ENCODE measurements at places on chromosomes 7 and 10. TPM values are rescaled to one million over a fixed set of nuclear protein-coding genes. Genes with fewer than 3 reads are reported as not detected.

DNA sequence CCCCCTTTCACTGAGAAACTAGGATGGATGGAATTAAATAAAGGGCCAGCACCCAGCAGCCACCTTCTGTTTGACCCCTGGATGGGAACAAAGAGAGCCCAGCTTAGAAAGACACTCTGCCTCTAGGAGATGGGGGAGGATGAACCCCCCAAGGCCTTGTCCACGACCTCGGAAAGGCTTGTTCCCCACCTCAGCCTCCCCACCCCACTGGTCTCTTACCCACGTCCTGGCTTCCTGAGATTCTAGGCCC lies 9.7 kb downstream of the ITPRIP start:
- H3K4me1 ChIP-seq = peaks cover 32% of the 10 kb centered on the region
- no peak for DNase-seq
- no peak overlapping the region for H3K27ac ChIP-seq
- H3K4me3 ChIP-seq = no peak overlapping the region
- no peaks in the 10 kb centered on the region for H3K36me3 ChIP-seq

DNA sequence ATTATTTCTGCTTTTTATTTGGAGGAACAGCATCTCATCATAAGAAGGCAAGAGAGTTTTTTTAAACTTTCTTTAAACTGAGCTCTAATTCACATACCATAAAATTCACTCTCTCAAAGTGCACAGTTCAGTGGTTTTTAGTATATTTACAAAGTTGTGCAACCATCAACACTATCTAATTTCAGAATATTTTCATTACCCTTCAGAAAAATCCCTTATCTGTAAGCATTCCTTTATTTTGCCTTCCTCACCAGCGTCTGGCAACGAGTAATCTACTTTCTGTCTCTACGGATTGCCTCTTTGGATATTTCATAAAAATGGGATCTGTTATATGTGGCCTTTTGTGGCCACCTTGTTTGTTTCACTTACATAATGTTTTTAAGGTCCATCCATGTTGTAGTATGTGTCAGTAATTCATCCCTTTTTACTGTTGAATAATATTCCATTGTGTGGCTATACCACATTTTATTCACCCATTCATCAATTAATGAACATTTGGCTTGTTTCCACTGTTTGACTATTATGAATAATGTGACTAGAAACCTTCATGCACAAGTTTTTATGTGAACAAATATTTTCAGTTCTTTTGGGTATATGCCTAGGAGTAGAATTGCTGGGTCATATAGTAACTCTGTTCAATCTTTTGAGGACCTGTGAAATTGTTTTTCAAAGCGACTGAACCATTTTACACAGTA lies 181.5 kb downstream of the TRIL start:
- no peaks in the 10 kb centered on the region for H3K27me3 ChIP-seq
- no peaks in the 10 kb centered on the region for H3K36me3 ChIP-seq
- no peak overlapping the region for H3K4me3 ChIP-seq
- H3K27ac ChIP-seq = no peak overlapping the region
- peaks cover 6% of the 10 kb centered on the region for H3K4me1 ChIP-seq

GRCh38 chr10:115558252-115558651 lies 465.1 kb downstream of the ATRNL1 start:
- no peak overlapping the region for H3K27ac ChIP-seq
- no peaks in the 10 kb centered on the region for H3K36me3 ChIP-seq
- no peak overlapping the region for H3K4me3 ChIP-seq
- no peak for DNase-seq
- H3K27me3 ChIP-seq = no peaks in the 10 kb centered on the region
- H3K4me1 ChIP-seq = no peaks in the 10 kb centered on the region

DNA sequence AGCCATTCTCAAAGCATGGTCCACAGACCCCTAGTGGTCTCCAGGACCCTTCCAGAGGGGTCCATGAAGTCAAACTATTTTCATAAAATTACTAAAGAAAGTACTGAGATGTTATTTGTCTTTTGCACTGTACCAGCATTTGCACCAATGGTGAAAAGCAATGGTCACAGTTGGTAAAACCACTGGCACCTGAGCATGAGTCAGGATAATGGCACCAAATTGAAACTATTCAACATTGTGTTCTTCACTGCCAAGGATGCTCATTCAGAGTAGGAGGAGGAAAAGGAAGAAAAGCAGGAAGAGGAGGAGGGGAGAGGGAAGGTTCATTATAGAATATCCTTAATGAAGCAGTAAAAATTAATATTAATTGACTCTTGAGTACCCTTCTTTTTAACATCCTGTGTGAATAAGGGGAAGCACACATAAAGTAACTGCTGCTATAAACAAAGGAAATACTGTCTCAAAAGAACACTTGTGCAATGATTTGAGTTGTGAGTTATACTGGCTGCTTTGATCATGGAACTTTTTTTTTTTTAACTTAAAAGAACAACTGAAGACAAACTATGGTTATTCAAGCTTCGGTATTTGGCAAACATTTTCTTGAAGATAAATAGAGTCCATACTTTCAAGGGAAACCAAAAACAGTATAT lies 60.2 kb downstream of the MPP7 start:
- H3K27ac ChIP-seq = no peak overlapping the region
- no peak for DNase-seq

DNA sequence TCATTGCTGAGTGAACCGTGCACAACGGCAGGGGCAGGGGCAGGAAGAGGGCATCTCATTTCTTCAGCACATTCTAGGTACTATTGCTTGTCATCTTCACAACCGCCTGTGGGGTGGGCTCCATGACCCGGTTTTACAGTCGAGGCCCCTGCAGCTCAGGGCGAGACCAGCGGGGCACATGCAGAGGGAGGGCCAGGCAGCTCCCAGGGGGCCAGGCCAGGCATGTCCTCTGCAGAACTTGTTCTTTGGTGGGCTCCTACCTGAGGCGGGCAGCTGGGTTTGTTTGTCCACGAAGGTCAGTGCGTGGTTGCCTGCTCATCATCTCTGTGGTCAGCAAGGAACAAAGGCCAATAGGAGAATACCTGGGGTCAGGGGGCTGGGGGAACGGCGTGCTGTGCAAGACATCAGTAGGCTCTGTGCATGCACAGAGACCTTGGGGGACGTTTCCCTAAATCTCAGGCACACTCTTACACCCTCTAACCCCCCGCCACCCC lies 75.1 kb upstream of the LEP start:
- no peak overlapping the region for H3K4me3 ChIP-seq
- no peak for DNase-seq
- H3K27ac ChIP-seq = no peak overlapping the region
- no peaks in the 10 kb centered on the region for H3K27me3 ChIP-seq
- H3K4me1 ChIP-seq = peaks cover 3% of the 10 kb centered on the region

ELAPOR2 gene
- polyA plus RNA-seq = 3.2 TPM

SPDYE6 gene
- polyA plus RNA-seq = not detected
